ENCODE measurements at places on chromosomes 6 and 20. TPM values are rescaled to one million over a fixed set of nuclear protein-coding genes. Genes with fewer than 3 reads are reported as not detected.

DNA sequence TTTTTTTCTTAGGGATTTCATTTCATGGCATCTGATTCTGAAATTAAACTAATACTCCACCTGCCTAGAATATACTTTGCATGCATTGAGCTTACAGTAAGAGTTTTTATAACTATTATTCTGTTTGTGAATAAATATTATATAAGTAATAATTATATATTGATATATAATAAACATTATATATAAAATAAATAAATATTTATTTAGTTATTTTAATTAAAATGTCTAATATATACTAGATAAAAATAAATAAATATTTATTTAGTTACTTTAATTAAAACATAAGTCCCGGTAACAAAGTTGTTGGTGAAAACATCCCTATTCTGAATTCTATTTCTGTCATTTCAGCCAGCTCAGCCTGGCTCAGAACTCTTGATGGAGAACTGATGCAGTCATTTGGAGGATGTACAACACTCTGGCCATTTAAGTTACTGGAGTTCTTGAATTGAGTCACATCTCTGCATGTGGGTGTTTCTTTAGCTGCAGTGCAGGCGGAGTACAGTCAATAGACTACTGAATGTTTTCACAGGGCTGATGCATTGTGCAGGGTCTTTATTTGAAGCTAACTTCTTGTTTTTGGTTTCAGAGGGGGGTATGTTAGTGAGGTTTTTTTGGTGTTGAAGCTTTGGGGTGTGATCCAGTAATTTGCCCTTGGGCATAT lies 508.9 kb upstream of the ADGRB3 start:
- DNase-seq = no peak

DNA sequence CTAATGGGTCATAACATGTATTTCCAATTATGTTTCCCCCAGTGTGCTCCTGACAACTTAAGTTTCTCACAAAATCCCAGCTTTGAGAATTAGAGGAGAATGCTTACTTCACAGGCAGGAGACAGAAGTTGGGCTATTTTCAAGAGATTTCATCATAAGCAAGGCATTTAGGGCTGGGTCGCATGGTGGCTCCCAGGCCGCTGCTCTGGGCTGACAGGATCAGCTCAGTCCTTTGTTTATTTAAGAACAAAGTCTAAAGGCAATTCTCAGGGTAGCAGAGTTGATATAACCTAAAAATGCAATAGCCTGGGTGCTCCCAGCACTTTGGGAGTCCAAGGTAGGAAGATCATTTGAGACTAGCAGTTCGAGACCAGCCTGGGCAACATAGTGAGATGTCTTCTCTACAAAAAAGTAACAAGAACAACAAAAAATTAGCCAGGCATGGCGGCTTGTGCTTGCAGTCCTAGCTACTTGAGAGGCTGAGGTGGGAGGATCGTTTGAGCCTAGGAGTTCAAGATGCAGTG lies 10.9 kb downstream of the FOXQ1 start:
- no peak for DNase-seq

- no peak for DNase-seq
Observed at GRCh38 chr6:53796791-53797190, 2.0 kb downstream of the LRRC1 start.

Gene HLA-DRA
- total RNA-seq = 14.0 TPM
